ENCODE measurements at places on chromosomes 4 and X. TPM values are rescaled to one million over a fixed set of nuclear protein-coding genes. Genes with fewer than 3 reads are reported as not detected.

GRCh38 chrX:43813898-43814297 lies 68.4 kb downstream of the MAOB start:
- DNase-seq, result no peak

DNA sequence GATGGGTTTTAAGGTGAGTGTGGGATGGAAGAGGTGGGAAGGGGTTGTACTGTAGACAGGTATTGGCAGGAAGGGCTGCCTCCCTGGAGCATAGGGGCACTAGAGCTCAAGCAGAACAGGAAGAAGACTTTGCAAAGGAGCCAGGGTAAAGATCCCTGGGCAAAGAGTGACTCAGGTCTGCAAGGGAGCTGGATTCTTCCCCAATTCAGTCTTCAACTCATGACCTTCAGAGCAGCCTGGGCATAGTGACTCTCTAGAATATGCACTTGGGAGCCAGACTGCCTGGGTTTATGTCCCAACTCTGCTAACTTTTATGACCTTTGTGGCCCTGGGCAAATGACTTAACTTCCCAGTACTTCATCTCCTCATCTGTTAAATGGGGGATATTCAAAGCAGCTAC lies 4.0 kb downstream of the LONRF3 start:
- no peak for DNase-seq

DNA sequence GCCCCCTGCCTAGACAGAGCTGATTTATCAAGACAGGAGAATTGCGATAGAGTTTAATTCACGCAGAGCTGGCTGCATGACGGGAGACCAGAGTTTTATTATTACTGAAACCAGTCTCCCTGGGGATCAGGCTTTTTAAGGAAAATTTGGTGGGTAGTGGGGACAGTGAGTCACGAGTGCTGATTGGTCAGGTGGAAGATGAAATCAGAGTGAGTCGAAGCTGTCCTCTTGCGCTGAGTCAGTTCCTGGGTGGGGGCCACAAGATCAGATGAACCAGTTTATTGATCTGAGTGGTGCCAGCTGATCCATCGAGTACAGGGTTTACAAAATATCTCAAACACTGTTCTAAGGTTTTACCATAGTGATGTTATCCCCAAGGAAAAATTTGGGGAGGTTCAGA lies 36.6 kb downstream of the MYOZ2 start:
- no peak for DNase-seq

- DNase-seq, result no peak
Observed at GRCh38 chr4:118927974-118928373, 39.3 kb downstream of the SYNPO2 start.

DNA sequence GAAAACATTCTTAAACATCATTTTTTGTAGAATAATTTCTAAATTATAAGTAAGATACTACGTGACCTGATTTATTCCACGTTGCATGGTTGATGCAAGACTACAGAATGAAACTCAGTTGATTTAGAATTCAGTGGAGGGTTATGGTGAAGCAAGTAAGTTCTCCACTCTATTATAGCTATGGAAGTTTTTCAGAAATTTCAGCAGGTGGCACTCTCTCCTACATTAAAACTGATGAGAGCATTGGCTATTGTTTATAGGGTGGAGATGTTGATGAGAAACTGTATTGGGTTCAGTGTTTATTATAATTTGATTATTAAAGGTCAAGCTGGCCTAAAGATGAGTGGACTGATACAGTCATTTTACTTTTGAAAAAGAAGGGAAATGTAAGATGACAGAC lies 88.0 kb downstream of the FNIP2 start:
- peak; percentile 32 for DNase-seq

- DNase-seq, result no peak
Observed at GRCh38 chrX:17369309-17369708, 5.7 kb upstream of the NHS start.

- DNase-seq, result no peak
Observed at GRCh38 chrX:110410603-110411002, 52.0 kb downstream of the RTL9 start.

- DNase-seq, result no peak
Observed at GRCh38 chr4:15910155-15910940, 28.2 kb downstream of the FGFBP1 start.

GRCh38 chr4:105838082-105838481 lies 57.2 kb upstream of the NPNT start:
- DNase-seq, result no peak

DNA sequence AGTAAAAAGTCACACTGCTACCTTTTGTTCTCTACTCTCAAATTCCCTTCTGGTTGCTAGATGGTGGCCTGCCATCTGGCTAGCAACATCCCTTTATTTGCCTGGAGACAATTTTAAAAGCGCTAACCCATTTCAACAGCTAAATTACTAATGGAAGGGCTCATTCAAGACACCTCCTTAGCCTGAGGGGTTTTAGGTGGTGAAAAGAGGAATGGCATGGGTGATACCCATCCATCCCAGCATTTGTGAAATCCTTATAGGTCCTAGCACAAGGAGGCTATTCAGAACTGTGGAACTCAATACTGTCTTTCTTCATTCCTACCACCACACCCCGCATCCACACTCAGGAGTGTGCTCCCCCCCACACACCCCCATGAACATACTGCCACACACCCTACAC lies 33.5 kb downstream of the ARHGEF9 start:
- no peak for DNase-seq

DNA sequence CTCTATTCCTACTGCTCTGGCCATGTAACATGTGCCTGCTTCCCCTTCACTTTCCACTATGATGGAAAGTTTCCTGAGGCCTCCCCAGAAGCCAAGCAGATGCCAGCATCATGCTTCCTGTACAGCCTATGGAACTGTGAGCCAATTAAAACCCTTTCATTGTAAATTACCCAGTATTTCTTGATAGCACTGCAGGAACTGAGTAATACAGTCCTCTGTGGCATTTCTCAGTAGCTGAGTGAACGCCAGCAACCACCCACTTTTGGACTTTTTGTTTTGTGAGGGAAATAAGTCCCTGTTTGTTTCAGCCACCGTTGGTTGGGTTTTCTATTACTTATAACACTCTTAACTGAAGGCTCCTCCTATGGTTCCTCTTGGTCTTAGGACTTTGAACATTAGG lies 104.1 kb downstream of the C4orf51 start:
- DNase-seq, result no peak

DNA sequence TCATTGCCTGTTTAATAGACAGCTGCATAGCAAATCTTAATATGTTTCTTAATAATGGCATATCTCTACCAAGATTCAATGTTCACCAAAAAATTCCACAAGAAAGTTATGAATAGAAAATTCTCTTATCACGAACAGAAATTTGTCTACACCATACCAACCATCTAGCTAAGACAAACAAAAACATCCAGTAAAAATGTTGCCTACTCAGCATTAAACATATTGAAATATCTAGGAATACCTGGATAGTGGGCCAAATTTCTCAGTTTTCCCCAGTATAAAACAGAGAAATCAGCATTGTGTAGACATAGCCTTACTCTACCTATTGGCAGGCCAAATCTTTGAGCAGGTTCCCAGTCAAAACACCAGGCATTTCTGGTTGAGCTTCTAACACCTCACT lies 598.6 kb downstream of the KLHL13 start:
- no peak for DNase-seq

DNA sequence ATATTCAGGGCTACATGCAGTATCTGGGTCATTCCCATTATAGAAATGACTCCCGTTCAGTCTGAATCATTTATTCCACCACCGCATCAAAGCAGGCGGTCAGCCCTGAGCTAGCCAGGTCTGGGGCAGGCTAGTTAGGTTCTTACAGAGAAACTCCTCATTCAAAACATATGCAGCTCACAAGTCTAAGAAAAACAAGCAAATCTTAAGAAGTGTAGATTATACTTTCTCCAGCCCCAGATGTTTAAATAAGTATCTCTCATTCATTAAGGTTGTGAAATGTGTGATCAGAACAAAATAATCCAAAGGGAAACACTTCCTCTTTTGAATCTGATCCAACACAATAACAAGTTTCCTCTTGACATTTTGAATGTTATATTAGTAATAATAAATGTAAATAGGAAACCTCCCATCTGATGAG lies 441.9 kb downstream of the INPP4B start:
- no peak for DNase-seq

- no peak for DNase-seq
Observed at GRCh38 chr4:100582146-100582545, 64.3 kb upstream of the EMCN start.

DNA sequence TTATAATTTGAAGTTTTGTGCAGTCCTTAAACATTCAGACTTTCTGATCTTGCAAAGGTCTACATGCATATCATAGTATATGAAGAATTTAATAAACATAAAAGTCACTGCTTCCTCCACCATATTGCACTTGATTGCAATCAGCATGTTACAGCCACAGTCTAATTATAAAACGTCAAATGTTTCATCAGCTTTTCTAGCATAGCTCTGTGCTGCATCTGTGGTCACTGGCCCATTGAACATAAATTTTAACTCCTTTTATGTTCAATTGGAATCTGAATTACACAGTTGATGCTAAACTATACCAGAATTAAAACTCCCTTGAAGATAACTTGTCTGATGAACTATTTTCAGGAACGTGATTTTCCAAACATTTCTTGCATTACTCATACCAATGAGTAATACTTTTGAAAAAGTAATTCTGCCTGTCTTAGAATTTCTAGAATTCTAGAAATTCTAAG lies 329.1 kb downstream of the GALNTL6 start:
- DNase-seq, result no peak

- no peak for DNase-seq
Observed at GRCh38 chr4:10762561-10762960, 78.0 kb upstream of the CLNK start.

GRCh38 chr4:150136481-150136880 lies 58.2 kb downstream of the DCLK2 start:
- DNase-seq, result no peak

DNA sequence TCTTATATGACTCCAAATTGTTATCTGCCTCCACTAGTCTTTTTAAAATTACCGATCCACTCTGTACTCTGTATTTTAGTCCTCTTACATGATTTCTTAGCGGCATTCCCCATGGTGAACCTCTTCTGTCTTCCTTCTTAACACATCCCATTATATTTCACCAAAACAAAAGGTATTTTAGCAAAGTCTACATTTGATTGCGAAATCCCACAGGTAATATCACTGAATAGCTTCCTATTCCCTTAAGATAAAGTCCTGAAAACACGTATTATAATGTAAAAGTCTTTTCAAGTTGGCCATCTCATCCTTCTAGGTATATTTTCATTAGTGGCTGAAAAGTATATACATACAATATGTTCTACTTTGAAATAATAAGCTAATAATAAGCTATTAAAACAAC lies 2016.0 kb upstream of the IGFBP7 start:
- DNase-seq, result no peak

DNA sequence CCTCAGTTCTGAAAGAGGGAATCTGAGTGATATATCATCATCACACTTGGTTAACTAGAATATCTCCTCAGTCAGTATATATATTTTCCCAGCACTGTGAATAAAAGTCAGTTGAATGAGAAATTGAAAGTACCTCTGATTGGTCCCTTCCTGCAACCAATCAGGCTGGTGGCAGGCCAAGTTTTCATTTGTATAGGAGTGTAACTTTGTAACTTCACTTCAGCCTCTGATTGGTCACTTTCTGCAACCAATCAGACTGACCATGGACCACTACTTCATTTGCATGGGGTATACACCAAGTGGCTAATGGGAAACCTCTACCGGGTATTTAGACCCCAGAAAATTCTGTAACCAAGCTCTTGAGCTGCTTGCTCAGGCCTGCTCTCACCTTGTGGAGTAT lies 2.0 kb upstream of the PGK1 start:
- DNase-seq, result no peak

DNA sequence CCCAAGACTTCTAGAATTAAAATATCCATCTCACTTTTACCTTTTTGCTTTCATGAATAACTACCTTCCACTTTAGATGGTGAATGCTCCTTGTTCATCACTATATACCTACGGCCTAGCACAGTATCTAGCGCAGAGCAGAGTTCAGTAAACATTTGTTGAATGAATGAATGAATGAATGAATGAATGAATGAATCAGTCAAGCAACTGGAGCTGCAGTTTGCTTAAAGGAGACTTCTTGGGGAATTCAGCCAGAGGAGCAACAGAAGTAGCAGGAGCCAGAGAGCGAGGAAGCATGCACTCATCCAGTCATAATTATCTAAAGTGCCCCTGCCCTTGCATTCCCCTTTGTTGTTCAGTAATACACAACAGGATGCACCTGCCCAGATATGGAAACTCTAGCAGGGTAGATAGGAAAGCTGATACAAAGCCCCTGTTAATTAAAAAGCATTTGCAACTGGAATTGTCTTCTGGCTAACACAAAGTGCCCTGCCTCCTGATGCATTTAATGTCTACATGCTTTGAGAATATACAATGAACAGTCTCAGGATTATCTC lies 103.0 kb upstream of the MBNL3 start:
- DNase-seq, result no peak

DNA sequence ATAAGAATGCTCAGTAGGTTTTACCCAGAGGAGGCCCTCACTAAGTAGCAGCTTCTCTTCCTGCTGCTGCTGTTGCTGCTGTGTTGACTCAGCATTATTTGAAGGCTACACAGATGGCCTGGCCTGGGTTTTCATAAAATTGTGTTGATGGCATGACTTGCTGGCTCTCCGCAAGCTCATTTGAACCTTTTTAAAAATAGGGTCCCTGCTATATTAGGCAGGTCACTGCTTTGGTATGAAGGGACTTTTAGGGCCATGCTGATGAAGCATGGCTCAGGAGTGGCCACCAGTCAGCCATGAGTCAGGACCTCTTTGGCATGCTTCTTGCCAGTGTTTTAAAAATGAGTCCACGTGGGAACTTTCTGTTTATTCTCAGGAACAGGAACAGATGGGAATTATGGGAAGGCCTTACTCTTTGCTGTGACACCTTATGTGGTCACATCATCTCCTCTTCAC lies 128.7 kb downstream of the MID1IP1 start:
- DNase-seq, result no peak

GRCh38 chr4:150126864-150127203 lies 48.6 kb downstream of the DCLK2 start:
- no peak for DNase-seq

- DNase-seq, result no peak
Observed at GRCh38 chrX:87732133-87732532, 214.5 kb downstream of the KLHL4 start.

Gene XK
- total RNA-seq, result 3.7 TPM

Gene DDX53
- not detected for total RNA-seq

Gene TCEAL7
- total RNA-seq, result 107 TPM

Gene RGN
- 2.9 TPM for total RNA-seq

Gene VSIG1
- 0.41 TPM for total RNA-seq

Gene TACR3
- total RNA-seq, result 2.4 TPM

Gene ABCE1
- 133 TPM for total RNA-seq

Gene RIPPLY1
- total RNA-seq, result not detected

Gene NPY1R
- 179 TPM for total RNA-seq

Gene CLIC2
- 4.9 TPM for total RNA-seq

Gene CXCL1
- 1.2 TPM for total RNA-seq

Gene SRPK3
- total RNA-seq, result under 0.01 TPM
